Activated CD8-positive, alpha-beta T cell treated with anti-CD3 and anti-CD28 coated beads for 36 hours (primary cell): ENCODE measurements at places on chromosomes 5 and 9. TPM values are rescaled to one million over a fixed set of nuclear protein-coding genes. Genes with fewer than 3 reads are reported as not detected.
A peak's percentile ranks its signal among the peaks of the same experiment; 100 is the strongest.

SH2D3C gene
- 29.9 TPM for total RNA-seq

PLEKHG4B gene
- total RNA-seq, result not detected

EFNA5 gene
- not detected for total RNA-seq

GCNT4 gene
- total RNA-seq, result 2.1 TPM

LHX6 gene
- total RNA-seq, result 0.07 TPM

MUSK gene
- total RNA-seq, result not detected

TNFSF8 gene
- 21.7 TPM for total RNA-seq

IGFBPL1 gene
- not detected for total RNA-seq

CMBL gene
- total RNA-seq, result 1.4 TPM

KCNMB1 gene
- total RNA-seq, result not detected

GPX3 gene
- not detected for total RNA-seq

SUSD3 gene
- total RNA-seq, result 34.6 TPM

EGFLAM gene
- total RNA-seq, result not detected

SNX24 gene
- 2.0 TPM for total RNA-seq

TLX3 gene
- not detected for total RNA-seq

GMCL2 gene
- not detected for total RNA-seq

TAF11L5 gene
- not detected for total RNA-seq

DNA sequence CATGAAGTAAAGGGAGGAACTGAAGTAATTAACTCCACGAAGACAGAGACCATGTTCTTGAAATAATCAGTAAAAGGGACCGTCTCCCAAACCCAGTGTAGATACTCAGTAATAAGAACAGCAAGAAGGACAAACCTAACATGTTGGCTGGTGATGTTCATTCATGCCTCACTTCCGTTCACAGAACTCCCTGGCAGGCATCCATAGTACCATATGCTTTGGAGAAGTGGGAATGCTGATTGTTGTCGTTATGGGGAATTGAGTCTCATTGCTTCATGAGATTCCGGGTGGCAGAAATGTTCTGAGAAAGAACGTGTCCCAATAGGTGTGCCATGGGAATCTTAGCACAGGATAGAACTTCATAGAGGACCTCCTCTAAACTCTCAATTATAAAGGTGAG lies 452.3 kb downstream of the ZSWIM6 start:
- peaks cover 1% of the 10 kb centered on the region for H3K27me3 ChIP-seq
- H3K4me1 ChIP-seq, result no peaks in the 10 kb centered on the region
- no peaks in the 10 kb centered on the region for H3K36me3 ChIP-seq
- H3K27ac ChIP-seq, result no peak overlapping the region
- DNase-seq, result no peak

DNA sequence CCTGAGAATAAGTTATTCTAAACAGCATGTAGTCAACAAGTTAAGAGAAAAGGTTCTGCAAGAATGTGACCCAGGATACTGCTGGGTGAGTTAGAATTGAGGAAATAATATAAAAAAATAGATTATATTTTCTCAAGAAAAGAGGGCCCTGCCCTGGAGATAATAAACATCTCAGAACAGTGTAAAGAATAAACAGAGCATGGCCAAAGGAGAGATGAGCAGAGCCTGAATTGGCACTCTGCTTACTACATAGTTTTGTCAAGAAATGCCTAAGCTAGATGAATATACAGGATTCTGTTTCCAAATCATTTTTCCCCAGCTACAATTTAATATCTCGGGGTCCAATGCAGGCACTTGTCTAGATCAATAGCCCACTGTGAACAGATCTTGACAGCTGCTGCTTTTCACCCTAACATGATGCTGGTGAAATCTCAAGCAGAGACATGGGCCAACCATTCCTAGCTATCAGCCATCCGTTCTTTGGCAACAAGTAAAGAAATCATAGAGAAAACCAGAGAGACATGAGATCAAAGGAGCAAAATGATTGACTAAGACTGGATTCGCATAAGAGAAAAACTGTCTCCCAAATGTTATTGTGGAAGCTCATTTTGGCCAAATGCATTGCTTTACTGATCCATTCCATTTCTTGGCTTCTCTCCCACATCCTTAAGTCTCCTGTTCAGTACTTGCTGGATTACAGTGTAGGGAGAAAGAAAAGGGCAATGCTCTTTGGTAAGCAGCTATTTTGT lies 173.2 kb downstream of the PRELID2 start:
- no peak overlapping the region for H3K27ac ChIP-seq
- H3K36me3 ChIP-seq, result no peaks in the 10 kb centered on the region
- H3K4me1 ChIP-seq, result no peaks in the 10 kb centered on the region
- no peaks in the 10 kb centered on the region for H3K27me3 ChIP-seq

DNA sequence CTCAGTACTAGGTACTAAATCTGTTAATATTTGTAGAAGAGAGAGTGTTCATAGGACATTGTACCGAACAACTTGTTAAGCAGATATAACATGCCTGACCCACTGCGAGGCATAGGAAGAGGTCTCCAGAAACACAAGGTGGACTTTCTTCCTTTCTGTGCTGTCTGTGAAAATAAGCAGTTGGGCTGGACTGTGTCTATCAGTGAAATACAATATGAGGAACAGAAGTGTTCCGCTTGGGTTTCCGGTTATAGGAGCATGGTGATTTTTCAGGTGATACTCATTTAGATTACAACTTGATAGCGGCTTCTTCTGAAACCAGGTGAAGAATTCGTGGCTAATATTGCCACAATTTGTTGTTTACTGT lies 60.9 kb upstream of the TLR4 start:
- H3K27ac ChIP-seq, result no peak overlapping the region
- no peak for DNase-seq
- peaks cover 13% of the 10 kb centered on the region for H3K27me3 ChIP-seq
- H3K4me3 ChIP-seq, result no peak overlapping the region
- H3K4me1 ChIP-seq, result peaks cover 4% of the 10 kb centered on the region

DNA sequence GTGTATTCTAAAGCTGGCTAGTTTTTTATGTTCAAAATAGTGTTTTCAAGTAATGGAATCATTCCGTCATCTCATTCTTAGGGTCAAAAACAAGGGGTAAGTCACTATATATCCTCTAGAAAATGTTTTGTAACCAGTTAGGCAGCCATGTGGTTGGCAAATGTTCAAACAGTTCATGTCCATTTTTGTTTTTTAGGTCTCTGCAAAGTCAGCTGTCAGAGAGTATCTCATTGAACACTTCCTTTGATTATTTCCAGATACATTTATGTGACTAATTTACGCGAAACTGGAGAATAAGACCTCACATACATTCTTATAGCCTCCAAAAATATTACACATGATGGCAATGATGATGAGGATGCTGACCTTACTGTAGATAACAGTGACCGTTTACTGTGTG lies 50.4 kb downstream of the TRIO start:
- H3K27ac ChIP-seq, result no peak overlapping the region
- H3K36me3 ChIP-seq, result no peaks in the 10 kb centered on the region
- no peak overlapping the region for H3K4me3 ChIP-seq

- no peaks in the 10 kb centered on the region for H3K36me3 ChIP-seq
- DNase-seq, result no peak
- H3K27ac ChIP-seq, result no peak overlapping the region
- no peaks in the 10 kb centered on the region for H3K27me3 ChIP-seq
Measured at GRCh38 chr5:158484150-158484549, 615.6 kb downstream of the EBF1 start.

DNA sequence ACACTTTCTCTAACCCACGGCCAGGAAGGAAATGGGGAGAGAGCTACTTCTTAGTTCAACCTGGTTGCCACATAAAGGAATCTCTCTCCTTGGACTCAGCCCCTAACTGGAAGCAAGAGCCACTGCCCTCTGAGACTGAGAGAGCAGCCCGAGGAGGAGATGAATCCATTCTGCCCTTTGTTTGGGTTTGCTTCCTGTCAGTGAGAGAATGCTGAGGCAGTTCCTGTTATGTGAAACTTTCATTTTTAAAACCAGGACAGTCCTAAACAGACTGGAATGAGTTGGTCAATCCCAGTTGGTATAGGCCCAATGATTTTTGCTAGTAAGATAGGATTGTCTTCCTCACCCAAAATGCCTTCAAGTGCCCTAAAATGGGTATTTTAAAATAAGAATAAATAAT lies 205.1 kb downstream of the NTRK2 start:
- no peaks in the 10 kb centered on the region for H3K27me3 ChIP-seq
- H3K27ac ChIP-seq, result no peak overlapping the region
- DNase-seq, result no peak
- no peaks in the 10 kb centered on the region for H3K4me1 ChIP-seq
- no peaks in the 10 kb centered on the region for H3K36me3 ChIP-seq
- no peak overlapping the region for H3K4me3 ChIP-seq

GRCh38 chr5:113463032-113463431 lies 25.2 kb downstream of the MCC start:
- no peak overlapping the region for H3K4me3 ChIP-seq
- H3K27ac ChIP-seq, result no peak overlapping the region
- H3K27me3 ChIP-seq, result no peaks in the 10 kb centered on the region

DNA sequence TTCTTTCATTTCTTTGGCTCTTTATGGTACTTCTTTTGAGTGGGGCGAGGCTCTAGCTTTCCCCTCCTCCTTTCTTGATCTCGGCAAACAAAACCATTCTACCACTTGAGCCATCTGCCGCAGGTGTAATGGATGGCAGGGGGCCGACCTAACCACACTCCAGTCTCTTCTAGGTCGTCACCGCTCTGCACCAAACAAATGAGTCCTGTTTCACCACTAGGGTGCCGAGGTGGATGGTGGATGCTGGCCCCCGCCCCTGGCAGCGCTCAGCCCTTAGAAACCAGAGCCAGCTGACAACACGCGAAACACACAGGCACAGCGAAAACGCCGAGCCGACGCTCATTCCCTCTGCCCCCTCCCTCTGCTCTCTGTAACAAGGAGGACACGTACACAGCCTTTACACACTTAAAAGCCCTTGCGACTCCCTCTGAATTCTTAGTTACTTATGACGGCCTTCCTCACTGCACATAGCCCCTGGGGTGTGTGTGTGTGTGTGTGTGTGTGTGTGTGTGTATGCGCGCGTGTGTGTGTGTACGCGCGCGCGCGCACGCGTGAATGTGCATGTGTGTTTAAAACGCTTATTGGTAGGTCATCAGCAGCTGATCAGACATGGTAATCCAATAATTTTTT lies 199.4 kb downstream of the MEF2C start:
- H3K36me3 ChIP-seq, result peaks cover 2% of the 10 kb centered on the region
- DNase-seq, result peak; percentile 34
- H3K27ac ChIP-seq, result no peak overlapping the region
- peak overlapping the region; percentile 9 for H3K4me3 ChIP-seq
- H3K4me1 ChIP-seq, result peaks cover 4% of the 10 kb centered on the region
- H3K27me3 ChIP-seq, result peaks cover 77% of the 10 kb centered on the region

DNA sequence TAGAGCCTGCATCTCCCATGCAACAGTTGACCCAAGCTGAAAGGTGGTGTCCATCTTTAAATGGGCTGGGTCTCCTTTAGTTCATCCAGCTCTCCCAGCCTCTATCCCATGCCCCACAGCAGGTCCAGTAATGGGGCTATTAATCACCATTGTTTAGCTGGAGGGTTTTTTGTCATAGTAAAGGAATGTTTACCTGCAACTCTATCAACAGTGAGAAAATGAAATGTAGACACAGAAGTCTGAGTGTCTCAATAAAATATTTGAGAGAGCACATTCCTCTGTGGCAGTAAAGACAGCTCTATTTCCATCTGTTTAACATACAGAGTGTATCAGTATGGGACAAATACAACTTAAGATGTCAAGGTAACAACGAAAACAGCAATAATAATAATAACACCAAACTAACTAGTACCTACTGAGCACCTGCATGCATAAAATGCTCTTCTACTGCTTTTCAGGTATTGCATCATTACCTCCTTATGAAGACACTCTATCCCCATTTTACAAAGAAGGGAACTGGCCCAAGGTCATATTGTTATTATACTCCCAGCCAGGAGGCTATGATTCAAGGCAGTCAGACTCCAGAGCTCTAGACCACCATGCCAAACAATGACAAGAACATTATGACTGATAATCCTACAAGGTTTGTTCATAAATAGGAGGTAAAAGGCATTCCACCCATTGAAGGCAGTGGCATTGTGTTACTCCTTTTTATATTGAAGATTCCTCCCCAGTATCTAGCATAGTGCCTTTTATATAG lies 21.0 kb upstream of the C5orf58 start:
- peaks cover 9% of the 10 kb centered on the region for H3K27me3 ChIP-seq
- no peak overlapping the region for H3K4me3 ChIP-seq
- H3K4me1 ChIP-seq, result no peaks in the 10 kb centered on the region
- no peaks in the 10 kb centered on the region for H3K36me3 ChIP-seq
- no peak for DNase-seq

- H3K27ac ChIP-seq, result peak overlapping the region; percentile 7
- H3K4me3 ChIP-seq, result no peak overlapping the region
- H3K27me3 ChIP-seq, result no peaks in the 10 kb centered on the region
- no peak for DNase-seq
- H3K36me3 ChIP-seq, result peaks cover 44% of the 10 kb centered on the region
Measured at GRCh38 chr5:62386824-62387223, 16.9 kb downstream of the DIMT1 start.

- H3K27me3 ChIP-seq, result no peaks in the 10 kb centered on the region
- no peak for DNase-seq
- H3K36me3 ChIP-seq, result no peaks in the 10 kb centered on the region
- H3K27ac ChIP-seq, result no peak overlapping the region
- H3K4me3 ChIP-seq, result no peak overlapping the region
Measured at GRCh38 chr5:24325306-24325832, 319.4 kb downstream of the CDH10 start.

- DNase-seq, result no peak
- peaks cover 5% of the 10 kb centered on the region for H3K27me3 ChIP-seq
- no peak overlapping the region for H3K4me3 ChIP-seq
- H3K4me1 ChIP-seq, result no peaks in the 10 kb centered on the region
- no peak overlapping the region for H3K27ac ChIP-seq
Measured at GRCh38 chr5:107457138-107457537, 213.6 kb downstream of the EFNA5 start.

GRCh38 chr5:44681906-44682305 lies 126.8 kb upstream of the MRPS30 start:
- no peaks in the 10 kb centered on the region for H3K4me1 ChIP-seq
- no peaks in the 10 kb centered on the region for H3K27me3 ChIP-seq
- no peaks in the 10 kb centered on the region for H3K36me3 ChIP-seq
- no peak overlapping the region for H3K27ac ChIP-seq

GRCh38 chr5:133241179-133242092 lies 189.6 kb downstream of the HSPA4 start:
- H3K36me3 ChIP-seq, result no peaks in the 10 kb centered on the region
- H3K27ac ChIP-seq, result no peak overlapping the region
- H3K27me3 ChIP-seq, result no peaks in the 10 kb centered on the region

GRCh38 chr5:56105511-56106291 lies 110.9 kb upstream of the IL6ST start:
- H3K27me3 ChIP-seq, result no peaks in the 10 kb centered on the region
- no peak overlapping the region for H3K27ac ChIP-seq
- peaks cover 32% of the 10 kb centered on the region for H3K4me1 ChIP-seq

DNA sequence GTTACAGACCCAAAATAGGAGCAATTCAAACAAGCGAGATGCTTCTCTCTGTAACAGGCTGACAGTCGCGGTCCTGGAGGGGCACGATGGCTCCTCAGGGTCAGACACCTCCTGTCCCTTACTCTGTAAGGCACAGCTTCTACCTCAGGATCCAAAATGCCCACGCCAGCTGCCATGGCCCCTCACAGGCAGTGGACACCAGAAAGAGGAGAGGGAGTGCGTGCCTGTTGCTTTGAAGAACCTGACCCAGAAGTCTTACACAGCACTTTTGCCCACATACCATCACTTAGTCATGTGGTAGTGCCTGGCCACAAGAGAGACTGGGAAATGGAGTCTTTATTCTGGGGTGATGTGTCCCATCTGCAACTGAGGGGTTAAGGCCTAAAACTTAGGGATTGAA lies 11.6 kb upstream of the ABL1 start:
- H3K4me3 ChIP-seq, result no peak overlapping the region
- H3K27ac ChIP-seq, result no peak overlapping the region
- no peak for DNase-seq
- peaks cover 2% of the 10 kb centered on the region for H3K36me3 ChIP-seq
- peaks cover 8% of the 10 kb centered on the region for H3K4me1 ChIP-seq
- H3K27me3 ChIP-seq, result no peaks in the 10 kb centered on the region

- H3K4me3 ChIP-seq, result no peak overlapping the region
- DNase-seq, result no peak
- no peaks in the 10 kb centered on the region for H3K27me3 ChIP-seq
- no peak overlapping the region for H3K27ac ChIP-seq
Measured at GRCh38 chr5:32476891-32477290, 32.4 kb upstream of the ZFR start.
